ENCODE measurements at places on chromosomes 4 and X.

DNA sequence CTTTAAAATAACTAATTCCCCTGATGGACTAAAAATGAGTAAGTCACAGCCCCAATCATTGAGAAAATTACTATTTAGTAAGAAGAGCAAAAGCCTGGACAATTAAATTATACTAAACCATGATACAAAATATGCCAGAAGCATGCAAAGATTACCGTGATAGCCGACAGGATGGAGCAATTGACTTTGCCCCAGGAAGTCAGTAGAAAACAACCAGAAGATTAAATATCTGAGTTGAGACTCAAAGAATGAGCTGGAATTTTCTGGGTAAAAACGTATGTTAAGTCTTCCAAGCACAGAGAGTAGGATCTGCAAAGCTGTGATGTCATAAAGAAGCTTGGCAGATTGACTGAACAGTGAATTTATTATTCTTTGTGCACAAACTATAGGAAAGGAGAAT, 816.1 kb upstream of the TENM3 start:
- no peak for DNase-seq

- no peak for DNase-seq
Observed at GRCh38 chrX:51874123-51874522, 19.3 kb upstream of the MAGED1 start.

- DNase-seq: no peak
Observed at GRCh38 chrX:72348247-72348979, 42.7 kb upstream of the CITED1 start.

- DNase-seq: no peak
Observed at GRCh38 chrX:44459501-44459900, 83.2 kb downstream of the FUNDC1 start.

DNA sequence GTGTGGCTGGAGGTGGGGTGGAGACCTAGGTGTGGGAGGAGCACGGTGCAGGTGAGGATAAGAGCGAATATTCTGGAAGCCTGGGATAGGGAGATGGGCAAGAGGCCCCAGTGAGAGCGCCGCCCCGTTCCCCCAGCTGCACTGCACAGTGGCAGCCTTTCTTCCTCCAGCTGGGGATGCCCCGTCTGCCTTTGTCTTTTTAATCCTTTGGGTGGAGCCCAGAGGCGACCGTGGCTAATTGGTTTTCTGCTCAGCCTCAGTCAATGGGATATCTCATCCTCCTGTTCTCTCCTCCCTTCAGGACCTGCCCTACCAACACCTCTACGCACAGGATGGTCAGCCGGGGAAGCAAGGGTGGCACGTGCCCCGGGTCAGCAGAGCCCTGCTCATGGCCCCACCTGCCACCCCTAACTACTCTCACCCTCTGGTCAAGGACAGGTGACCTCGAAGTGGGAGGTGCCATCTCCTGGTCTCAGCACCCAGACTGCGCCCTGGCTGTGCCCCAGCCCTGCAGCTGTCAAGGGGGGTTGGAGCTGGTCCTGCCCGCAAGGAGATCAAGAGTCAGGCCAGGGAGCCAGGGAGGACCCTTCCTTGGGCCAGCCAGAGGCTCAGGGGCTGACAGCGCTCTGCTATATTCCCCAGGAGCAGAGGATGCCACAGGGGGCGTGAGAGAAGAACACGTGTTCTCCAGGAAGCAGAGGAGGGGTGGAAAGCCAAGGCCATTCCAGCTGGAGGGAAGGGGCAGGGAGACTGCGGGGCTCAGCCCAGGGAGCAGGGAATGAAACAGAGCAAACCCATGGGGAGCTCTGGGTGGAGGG, 64.0 kb downstream of the ADRA2C start:
- DNase-seq: no peak
